ENCODE measurements at places on chromosomes 2 and 18.

DNA sequence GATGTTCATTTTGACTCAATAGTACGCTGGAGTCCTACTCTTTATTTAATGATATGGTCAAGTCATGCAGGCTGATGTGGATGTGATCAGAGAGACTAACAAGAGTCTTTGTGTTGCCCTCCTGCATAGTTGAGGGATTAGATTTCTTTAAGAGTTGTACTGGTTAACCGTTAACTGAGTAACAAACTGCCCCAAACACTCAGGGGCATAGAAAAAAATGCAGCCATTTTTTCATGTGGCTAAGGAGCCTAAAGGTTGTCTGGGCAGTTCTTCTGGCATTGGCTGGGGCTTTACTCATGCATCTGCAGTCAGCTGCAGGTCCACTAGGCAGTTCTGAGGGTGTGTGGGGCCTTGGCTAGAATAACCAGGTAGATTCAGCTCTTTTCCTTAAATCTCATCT is 32.5 kb downstream of the DOCK10 start:
- DNase-seq: no peak

DNA sequence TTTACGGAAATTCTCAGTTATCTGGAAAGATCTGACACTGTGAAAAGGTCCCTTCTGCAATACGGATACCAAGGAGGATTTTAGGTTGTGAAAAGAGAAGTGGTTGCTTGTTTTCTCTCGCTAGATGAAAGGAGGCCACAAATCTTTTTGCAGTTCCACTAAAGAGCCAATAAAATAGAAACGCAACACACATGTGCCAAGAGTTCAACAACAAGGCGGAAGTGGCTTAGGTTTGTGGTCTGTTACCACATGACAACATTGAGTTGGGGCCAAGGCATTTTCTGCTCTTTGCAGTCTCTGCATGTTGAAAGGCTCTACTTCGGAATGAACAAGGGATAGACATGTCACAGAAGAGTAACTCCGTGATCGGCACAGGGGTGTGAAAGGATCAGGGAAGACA is 115.7 kb upstream of the OSR1 start:
- DNase-seq: peak; percentile 6

- DNase-seq: no peak
These were observed 82.0 kb downstream of the TMEM17 start for GRCh38 chr2:62423883-62424458.

- DNase-seq: no peak
These were observed 32.0 kb downstream of the RAB31 start for GRCh38 chr18:9740071-9740470.

- DNase-seq: no peak
These were observed 7.6 kb downstream of the GPR17 start for GRCh38 chr2:127653421-127654083.

GRCh38 chr18:59660786-59661743 is 36.2 kb downstream of the CCBE1 start:
- DNase-seq: no peak

- no peak for DNase-seq
These were observed 39.4 kb upstream of the MAP4K3 start for GRCh38 chr2:39476524-39476923.

GRCh38 chr2:238489896-238490295 is 63.2 kb downstream of the ASB1 start:
- no peak for DNase-seq

- no peak for DNase-seq
These were observed 97.7 kb upstream of the CAB39 start for GRCh38 chr2:230614913-230615332.

GRCh38 chr2:119425620-119426395 is 5.8 kb upstream of the TMEM37 start:
- DNase-seq: no peak

GRCh38 chr2:230347659-230348305 is 20.8 kb downstream of the SP140L start:
- DNase-seq: no peak

- DNase-seq: no peak
These were observed 19.8 kb downstream of the RNF103 start for GRCh38 chr2:86603905-86604304.

DNA sequence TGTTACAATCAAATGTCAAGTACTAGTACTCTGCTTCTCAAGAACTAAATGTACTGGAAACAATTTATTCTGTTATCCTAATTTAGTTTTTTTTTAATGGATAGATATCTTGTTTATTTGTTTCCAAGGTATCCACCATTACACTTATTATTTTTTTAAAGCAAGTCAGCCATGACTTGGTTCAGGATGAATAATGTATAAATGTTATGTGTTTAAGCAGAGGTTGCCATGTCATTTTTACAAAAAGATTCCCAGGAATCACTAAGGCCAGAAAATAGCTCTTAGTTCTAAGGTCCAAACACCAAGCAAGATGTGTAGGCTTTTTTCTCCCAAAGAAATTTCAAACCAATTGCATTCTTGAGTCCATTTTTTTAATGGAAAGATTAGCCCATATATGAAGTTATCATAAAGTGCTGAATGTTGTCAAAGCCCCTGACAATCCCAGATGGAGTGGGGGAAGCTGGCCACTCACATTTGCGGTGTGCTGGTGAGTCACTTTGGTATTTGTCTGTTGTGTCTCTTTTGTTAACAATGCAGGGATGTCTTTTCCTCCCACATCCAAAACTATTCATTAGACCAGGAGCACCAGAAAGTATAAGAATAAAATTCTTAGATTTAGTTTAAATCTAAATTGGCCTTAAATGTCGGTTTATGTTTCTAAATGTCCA is 158.9 kb downstream of the COL6A3 start:
- no peak for DNase-seq

DNA sequence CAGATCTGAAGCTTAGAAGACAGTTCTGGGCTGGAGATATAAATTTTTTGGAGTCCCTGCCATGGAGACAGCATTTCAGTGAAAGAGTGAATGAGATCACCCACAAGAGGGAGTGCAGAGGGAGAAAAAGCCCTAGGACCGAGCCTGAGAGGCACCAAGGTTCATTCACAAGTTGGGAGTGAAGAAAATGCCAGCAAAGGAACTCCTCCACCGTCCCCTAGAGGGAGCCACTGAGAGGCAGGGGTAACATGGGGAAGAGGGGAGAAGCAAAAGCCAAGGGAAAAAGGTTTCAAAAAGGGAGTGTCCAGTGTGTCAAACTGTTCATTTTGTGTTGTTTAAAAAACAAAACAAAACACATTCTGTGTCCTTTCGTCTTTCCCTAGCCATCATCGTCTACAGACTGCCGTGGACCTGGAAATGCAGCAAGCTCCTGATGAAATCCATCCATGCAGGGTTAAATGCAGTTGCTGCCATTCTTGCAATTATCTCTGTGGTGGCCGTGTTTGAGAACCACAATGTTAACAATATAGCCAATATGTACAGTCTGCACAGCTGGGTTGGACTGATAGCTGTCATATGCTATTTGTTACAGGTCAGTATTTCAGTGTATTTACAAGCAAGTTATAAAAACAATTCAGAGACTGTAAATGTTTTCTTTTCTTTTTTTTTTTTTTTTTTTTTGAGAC is 19.1 kb downstream of the CYBRD1 start:
- no peak for DNase-seq

- no peak for DNase-seq
These were observed 46.4 kb upstream of the RASGRP3 start for GRCh38 chr2:33430077-33430476.

DNA sequence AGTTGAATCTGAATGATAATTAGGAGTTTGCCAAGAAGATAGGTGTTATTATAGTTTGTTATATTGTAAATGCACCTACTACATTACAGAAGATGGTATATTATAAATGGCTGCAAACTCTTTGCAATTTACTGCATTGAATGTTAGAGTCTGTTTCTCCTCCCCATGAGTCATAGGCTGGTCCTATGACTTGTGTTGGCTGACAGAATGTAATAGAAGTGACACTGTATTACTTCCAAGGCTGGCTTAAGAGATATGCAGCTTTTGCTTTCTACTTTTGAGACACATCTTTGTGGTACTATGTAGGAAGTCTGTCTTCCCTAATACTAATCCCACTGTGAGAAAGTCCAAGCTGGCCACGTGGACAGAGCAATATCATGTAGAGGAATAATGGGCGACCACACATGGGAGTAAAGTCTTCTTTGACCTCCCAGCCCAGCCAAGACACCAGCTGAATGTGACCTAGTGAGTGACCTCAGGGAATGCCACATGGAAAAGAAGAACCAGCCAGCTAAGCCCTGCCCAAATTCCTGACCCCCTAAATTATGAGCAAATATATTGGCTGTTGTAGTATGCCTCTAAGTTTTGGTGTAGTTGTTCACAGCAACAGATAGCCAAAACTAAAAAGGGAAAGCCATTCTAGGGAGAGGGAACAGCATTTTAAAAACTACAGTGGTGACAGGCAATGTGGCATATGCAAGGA is 6.8 kb upstream of the DDX1 start:
- no peak for DNase-seq

DNA sequence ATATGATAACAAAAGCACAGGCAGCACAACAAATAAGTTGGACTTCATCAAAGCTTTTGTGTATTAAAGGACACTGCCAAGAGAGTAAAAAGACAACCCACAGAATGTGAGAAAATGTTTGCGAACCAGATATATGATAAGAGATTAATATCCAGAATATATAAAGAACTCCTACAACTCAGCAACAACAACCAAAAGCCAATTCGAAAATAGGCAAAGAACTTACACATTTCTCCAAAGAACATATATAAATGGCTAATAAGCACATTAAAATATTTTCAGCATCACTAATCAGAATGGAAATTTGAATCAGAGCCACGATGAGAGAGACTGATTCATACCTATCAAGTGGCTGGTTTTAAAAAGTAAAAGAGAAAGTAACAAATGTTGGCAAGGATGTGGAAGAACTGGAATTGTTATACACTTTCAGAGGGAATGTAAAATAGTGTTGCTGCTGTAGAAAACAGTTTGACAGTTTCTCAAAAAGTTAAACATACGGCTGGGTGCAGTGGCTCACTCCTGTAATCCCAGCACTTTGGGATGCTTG is 25.2 kb downstream of the EPB41L5 start:
- no peak for DNase-seq

DNA sequence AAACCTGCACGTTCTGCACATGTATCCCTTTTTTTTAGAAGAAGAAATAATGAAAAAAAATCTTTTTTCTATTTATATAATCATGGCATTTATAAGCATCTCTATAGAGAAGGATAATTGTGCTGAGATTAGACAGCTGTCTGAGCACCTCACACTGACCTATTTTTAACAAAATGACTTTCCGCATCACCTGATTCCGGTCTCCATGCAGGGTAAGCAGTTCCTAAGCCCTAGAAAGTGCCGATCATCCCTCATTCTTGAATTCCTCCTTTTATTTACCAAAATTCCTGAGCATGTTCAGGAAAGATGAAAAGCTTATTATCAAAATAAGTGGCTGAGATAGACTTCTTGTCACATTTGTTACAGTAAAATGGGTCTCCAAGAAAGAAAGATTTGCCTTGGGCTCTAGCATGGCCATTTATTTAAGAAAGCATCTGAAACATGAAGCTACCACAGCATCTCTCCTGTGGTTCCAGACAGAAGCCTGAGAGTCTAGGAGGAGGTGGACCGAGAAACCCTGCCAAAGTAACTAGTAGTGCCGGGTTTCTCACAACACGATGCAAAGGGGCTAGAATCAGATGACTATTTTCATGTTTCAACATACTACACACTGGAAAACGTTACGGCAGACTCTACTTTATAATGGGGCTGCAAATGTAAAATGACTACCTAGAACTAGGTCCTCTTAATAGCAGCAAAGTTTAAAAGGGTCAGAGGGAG is 670 bp downstream of the GKN1 start:
- DNase-seq: no peak

GRCh38 chr2:172928756-172929155 is 146.9 kb upstream of the MAP3K20 start:
- no peak for DNase-seq

GRCh38 chr2:219752726-219753125 is 125.3 kb downstream of the SLC4A3 start:
- DNase-seq: no peak

GRCh38 chr2:218508299-218508698 is 59.9 kb downstream of the USP37 start:
- no peak for DNase-seq

DNA sequence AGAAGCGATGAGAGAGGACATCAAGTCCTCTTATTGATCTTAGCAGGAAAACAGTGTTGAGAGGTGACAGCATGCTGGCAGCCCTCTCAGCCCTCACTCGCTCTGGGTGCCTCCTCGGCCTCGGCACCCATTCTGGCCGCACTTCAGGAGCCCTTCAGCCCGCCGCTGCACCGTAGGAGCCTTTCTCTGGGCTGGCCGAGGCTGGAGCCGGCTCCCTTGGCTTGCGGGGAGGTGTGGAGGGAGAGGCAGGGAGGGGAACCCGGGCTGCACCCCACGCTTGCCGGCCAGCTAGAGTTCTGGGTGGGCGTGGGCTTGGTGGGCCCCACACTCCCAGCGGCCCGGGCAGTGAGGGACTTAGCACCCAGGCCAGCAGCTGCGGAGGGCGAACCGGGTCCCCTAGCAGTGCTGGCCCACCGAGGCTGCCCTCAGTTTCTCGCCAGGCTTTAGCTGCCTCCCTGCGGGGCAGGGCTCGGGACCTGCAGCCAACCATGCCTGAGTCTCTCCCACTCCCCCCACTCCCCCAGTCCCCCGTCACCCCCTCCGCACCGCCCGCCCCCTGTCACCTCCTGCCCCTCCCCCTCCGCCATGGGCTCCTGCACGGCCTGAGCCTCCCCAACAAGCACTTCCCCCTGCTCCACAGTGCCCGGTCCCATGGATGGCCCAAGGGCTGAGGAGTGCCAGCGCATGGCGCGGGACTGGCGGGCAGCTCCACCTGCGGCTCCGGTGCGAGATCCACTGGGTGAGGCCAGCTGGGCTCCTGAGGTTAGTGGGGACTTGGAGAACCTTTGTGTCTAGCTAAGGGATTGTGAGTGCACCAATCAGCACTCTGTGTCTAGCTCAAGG is 8.4 kb downstream of the FAP start:
- no peak for DNase-seq

- no peak for DNase-seq
These were observed 3.3 kb downstream of the WDR12 start for GRCh38 chr2:202908186-202908585.

DNA sequence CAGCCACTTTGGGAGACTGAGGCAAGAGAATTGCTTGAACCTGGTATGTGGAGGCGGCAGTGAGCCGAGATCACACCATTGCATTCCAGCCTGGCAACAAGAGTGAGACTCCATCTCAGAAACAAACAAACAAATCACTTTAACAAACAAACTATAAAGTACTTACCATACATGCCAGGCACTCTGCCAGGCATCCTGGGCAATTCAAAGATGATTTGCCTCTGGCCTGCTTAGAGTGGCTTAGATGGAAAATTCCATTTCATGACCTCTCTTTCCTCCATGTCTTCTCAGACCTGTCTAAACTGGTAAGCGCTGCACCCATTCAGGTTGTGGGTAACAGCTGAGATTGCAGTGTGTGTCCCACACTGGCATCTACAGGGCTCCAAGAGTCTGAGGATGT is 273.2 kb downstream of the BCL2 start:
- no peak for DNase-seq

DNA sequence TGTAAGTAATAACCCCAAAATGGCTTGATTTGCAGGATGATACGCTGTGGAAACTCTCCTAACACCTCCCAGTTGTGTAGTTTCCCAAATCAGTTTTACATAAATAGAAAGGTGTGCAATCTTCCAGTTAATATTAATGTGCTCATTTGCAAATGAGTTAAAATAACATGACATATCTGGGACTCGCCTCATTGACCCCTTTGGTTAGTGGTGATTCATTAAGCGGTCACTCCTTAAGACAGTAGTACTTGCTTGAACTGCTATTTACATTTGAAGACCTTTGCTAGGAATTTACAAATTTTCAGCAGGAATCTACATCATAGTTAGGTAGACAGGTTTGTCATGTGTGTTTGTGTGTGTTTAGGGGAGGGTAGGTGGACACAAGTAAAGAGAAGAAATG is 1367.7 kb upstream of the CELF4 start:
- no peak for DNase-seq

Measured in stimulated activated CD4-positive, alpha-beta T cell treated with anti-CD3 and anti-CD28 coated beads, Interleukin-15, amount 100 ng/mL, for 1 hour (primary cell).